ENCODE measurements at places on chromosomes 11 and 22. TPM values are rescaled to one million over a fixed set of nuclear protein-coding genes. Genes with fewer than 3 reads are reported as not detected.

Gene MAP6
- 8.8 TPM for total RNA-seq

Gene LARGE1
- total RNA-seq, result 7.5 TPM

Gene HOATZ
- not detected for total RNA-seq

Gene VSIG10L2
- total RNA-seq, result not detected

Gene RTN3
- 39.5 TPM for total RNA-seq

Gene ART1
- total RNA-seq, result not detected

Gene APLNR
- not detected for total RNA-seq

Gene TSKU
- 31.3 TPM for total RNA-seq

Gene PLAAT3
- total RNA-seq, result 1.8 TPM

Gene CEND1
- not detected for total RNA-seq

Gene CYP2D6
- 1.0 TPM for total RNA-seq

Gene SCO2
- 2.8 TPM for total RNA-seq

Gene TMEM179B
- total RNA-seq, result 34.3 TPM

Gene MORC2
- 24.4 TPM for total RNA-seq

Gene E2F8
- 0.27 TPM for total RNA-seq

Gene CACNA1I
- under 0.01 TPM for total RNA-seq

Gene EED
- total RNA-seq, result 15.8 TPM

Gene TNNI2
- total RNA-seq, result 13.0 TPM

Measured in mammary epithelial cell (primary cell).